ENCODE measurements at places on chromosomes 2 and 18.
A peak's percentile ranks its signal among the peaks of the same experiment; 100 is the strongest.

- no peak for DNase-seq
Observed at GRCh38 chr2:199136681-199137080, 321.1 kb downstream of the SATB2 start.

DNA sequence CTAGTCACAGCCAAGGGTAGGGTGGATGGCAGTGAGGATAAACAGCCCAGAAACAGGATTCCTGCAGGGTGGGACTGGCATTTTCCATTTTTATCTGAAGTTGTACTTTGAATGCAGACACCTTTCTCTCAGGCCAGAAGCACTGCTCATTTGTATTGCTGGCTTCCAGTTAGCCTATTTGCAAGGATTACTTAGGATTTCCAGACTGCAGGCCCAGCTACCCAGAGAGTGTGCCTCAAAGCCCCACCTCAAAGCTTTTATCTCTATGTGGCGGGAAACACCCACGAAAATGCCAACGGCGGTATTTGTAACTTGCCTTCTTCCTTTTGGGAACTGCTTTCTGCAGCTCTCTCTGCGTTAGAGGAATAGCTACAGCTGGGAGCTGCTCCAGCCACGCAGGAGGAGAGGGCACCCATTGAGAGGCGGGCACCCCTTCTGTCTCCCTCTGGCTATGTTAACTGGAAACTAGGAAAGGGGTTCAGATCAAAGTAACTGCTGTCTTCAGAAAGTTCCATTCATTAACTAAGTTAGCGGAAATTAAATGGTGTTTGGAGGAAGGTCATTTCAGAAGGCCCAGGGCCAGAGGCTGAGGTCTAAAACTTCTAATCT lies 144.9 kb downstream of the TGIF1 start:
- peak; percentile 60 for DNase-seq

DNA sequence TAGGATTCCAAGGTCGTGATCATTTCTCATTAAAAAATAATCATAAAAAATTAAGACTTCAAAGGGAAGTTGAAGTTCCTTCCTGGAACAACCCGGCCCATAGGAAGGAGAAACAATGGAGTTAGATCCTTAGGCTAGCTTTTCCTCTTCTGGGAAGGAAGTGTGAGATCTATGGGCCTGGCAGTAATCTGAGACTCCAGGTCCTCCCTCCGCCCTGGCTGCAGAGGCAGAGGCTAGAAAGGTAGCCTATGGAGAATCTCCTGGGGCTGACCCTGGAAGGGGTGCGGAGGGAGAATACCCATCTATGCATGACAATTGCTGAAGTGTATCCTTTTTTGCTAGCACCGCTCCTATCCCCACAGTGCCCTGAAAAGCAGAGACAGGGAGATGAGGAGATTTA lies 37.9 kb downstream of the TRIB2 start:
- DNase-seq: no peak

GRCh38 chr2:19543663-19544383 lies 185.4 kb upstream of the OSR1 start:
- no peak for DNase-seq

- no peak for DNase-seq
Observed at GRCh38 chr2:106563195-106563594, 76.0 kb downstream of the CD8B2 start.

GRCh38 chr18:47915229-47915628 lies 15.2 kb downstream of the SMAD2 start:
- DNase-seq: no peak

GRCh38 chr2:168490946-168491605 lies 35.0 kb downstream of the CERS6 start:
- no peak for DNase-seq

- DNase-seq: peak; percentile 23
Observed at GRCh38 chr2:83817511-83817910, 641.6 kb downstream of the SUCLG1 start.

GRCh38 chr2:187419808-187420207 lies 28.2 kb downstream of the CALCRL start:
- no peak for DNase-seq

- no peak for DNase-seq
Observed at GRCh38 chr2:20919297-20919800, 96.4 kb upstream of the LDAH start.

GRCh38 chr2:232365621-232366321 lies 12.8 kb upstream of the ALPP start:
- peak; percentile 56 for DNase-seq

DNA sequence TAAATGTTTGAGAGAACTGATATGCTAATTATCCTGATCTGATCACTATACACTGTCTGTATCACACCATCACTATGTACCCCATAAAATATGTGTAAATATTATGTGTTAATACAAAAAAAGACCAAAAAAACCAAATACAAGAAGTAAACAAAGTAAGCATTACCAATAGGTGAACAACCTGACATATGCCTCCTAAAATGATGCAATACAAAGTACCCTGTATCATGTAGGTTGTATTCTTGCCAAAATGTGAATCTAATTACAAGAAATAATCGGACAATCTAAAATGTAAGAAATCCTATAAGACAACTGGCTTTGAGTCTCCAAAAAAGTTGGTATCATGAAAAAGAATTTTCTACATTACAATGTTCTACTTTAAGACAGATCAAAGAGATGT lies 7.8 kb downstream of the POLR1A start:
- DNase-seq: no peak

Data from NCI-H510A treated with DMSO at 0.1 percent for 48 hours (cell line).